Brain microvascular endothelial cell (primary cell): ENCODE measurements at places on chromosomes 6 and 20.
A peak's percentile ranks its signal among the peaks of the same experiment; 100 is the strongest.

GRCh38 chr20:60480950-60481742 lies 522.9 kb downstream of the CDH26 start:
- no peak for DNase-seq

- DNase-seq = no peak
Observed at GRCh38 chr6:141309295-141309694, 823.4 kb upstream of the GJE1 start.

DNA sequence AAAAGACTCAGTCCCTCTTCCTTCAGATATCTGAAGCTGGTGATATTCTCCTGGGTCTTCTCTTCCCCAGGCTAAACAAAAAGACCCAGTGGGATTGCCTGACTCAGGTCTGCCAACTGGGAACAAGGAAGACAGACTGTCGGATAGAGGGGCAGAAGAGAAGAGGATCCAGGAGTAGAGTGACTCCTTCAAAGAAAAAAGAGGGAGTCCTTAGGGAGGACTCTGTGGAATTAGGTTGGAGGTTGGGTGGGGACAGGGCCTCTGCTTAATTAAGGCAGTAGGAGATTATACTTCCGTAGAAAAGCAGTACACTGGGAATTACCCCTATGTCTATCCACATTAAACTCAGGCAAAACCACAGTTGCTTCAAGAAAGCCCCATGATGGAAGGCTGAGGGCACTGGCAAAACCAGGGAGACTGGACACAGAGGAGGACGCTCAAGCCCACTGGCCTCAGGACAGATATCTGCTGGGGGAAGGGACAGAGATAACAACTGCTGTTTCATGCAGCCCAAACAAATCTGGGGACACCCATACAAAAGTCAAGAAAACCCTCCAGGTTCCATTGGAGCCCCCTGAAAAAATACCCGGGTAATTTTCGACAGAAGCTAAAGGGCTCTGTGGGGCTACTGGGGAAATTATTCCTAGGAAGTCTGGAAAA lies 5.7 kb downstream of the BCL2L1 start:
- no peak for DNase-seq

DNA sequence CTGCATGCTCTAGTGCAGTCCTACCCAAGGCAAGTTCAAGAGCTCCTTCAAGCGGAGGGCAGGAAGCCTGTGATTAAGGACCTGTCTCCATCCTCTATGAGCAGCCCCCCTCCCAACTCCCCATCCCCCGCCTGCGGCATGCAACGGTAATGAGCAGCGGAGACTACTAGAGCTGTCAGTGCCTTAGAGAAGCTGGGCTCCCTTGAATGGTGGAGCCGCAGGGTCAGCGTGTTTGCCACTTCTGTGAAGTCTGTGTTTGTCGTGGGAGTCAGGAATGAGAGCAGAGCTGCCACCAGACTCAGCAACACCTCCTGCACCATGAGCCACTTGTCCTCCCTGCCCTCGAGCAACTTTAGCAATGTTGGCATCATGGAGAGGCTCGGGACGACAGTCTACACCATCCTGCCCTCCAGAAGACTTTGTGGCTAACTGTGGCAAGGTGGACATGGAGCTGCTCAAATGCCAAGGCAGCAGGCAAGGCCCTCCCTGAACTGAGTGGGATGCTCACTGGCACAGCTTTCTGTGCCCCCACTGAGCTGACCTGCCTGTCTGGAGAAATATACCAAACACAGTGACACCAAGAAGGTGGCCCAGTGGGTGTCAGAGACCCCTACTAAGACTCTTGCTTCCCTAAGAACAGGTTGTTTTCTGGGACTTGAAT lies 23.8 kb upstream of the SYNDIG1 start:
- DNase-seq = no peak

DNA sequence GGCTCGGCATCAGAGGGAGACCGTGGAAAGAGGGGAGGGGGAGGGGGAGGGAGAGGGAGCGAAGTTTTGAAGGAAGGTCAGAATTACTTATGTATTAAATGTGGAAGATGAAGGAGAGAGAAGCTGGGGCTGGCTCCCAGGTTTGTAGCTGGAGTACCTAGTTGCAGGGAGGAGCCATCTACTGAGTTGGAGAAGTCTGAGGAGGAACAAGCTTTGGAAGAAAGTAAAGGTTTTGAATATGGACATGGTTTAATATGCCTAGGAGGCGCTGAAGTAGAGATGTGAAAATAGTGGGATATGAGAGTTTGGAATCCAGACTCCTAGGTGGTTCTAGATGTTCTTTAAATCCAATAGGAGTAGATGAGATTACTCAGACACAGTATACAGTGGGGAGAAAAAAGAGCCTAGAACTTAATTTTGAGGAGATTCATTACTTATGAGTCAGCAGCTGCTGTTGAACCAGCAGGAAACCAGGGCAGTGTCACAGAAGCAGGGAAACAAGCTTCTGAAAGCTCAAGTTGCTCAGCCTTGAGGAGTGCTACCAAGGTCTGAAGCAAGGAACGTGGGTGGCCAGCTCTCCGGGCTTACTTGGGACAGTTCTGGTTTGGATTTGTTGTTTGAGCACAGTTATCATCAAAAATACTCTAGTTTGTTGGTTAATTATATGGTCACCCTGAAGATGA lies 149.3 kb downstream of the UTRN start:
- DNase-seq = peak; percentile 89

DNA sequence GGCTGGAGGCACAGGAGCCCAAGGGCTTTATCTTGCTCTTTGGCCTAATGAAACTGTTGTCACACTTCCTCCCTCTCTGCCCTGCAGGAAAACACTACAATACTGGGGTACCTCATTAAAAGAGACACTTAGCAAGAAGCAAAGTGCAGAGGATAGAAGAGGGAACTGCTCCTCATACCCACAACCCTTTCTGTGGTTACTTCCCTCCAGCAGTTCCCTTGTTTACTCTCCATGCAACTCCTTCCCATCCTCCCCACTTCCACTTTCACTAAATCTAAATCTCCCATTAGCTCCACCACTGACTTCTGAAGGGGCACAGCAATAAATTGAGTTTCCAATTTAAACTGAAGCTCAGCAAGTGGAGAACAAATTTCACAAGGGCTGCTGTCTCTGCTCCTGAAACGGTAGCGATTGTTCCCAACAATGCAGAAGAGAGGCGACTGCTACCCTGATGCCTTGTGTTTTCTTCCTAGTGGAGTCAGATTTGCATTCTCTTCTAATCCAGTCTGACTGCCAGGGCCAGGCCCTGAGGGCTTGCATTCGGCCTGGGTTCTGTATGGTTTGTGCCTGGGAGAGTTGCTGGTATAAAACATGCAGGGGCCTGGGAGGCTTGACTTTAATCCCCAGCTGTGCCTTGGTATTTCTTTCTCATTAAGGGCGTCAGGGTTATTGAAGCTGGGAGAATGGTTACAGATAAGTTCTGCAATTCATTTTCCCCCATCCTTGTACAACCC lies 454.7 kb downstream of the TFAP2B start:
- DNase-seq = no peak

DNA sequence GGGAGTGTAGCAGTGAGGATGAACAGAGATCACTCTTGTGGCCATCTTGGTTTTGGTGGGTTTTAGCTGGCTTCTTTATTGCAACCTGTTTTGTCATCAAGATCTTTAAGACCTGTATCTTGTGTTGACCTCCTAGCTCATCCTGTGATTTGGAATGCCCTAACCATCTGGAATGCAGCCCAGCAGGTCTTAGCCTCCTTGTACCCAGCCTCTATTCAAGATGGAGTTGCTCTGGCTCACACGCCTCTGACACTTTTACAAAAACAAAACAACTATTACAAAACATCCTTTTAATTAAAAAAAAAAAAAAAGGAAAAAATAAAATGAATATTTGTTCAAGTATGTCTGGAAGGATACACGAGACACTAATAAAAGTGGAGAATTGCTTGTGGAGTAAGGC lies 62.4 kb downstream of the PHACTR2 start:
- no peak for DNase-seq

- no peak for DNase-seq
Observed at GRCh38 chr6:17265570-17265969, 15.6 kb upstream of the RBM24 start.

- DNase-seq = no peak
Observed at GRCh38 chr20:62596486-62596885, 45.8 kb upstream of the SLCO4A1 start.

DNA sequence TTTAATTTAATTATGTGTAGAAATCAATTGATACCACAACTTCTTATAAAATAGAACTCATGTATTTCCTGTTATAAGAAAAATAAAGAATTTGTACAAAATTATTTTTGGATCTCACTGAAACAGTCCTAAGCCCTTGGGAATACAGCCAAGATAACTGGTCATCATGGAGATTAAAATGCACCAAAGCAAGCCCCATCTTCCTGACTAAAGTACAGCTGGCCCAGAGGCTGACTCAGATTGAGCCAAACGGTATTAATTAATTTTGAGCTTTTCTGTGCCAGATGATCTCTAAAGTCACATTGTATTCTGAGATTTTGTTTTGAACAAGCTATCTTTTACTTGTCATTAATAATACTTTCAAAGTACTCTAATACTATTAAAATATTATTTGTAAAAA lies 978.5 kb downstream of the TBC1D32 start:
- DNase-seq = peak; percentile 1

GRCh38 chr20:44113618-44114376 lies 73.2 kb downstream of the JPH2 start:
- no peak for DNase-seq

- DNase-seq = no peak
Observed at GRCh38 chr6:47621838-47622449, 76.4 kb upstream of the ADGRF4 start.

- peak; percentile 34 for DNase-seq
Observed at GRCh38 chr6:42783177-42783875, 1.5 kb downstream of the BICRAL start.

- DNase-seq = no peak
Observed at GRCh38 chr6:64955435-64955848, 751.6 kb downstream of the EYS start.

- DNase-seq = no peak
Observed at GRCh38 chr6:144477396-144477795, 192.3 kb downstream of the UTRN start.

DNA sequence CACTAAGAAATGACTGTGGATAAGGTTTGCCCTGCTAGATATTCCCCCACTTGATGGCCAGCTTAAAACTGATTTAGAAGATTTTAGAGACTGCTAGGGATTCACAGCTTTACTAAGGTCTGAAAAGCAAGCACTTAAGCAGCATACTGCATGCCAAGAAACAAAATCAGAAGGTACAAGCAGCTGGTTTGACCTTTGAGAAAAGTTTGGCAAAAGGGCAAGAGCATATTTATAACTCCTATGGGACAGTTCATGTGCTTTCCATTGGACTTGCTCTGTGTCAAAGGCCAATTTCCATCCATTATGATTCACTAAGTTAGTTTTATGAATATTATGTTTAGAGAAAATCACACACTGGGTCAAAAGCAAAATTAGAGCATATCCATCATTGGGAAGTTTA lies 402.8 kb downstream of the PKHD1 start:
- no peak for DNase-seq

DNA sequence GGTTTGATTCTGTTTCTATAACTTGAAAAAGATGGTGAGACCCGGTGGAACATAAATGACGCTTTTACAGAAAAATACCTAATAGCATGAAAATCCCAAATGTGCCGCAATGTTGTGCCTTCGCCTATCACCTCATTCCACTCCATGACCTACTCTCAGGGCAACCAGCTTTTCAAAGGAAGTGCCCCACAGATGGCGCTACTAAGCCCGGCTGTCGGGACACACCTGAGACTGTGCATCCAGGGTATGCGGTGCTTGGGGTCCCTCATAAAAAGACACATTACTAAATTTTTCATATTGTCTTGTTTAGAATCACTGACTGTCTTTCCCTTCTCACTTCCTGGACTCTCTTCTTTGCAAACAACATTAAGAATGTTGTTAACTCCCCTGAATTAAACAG lies 145.5 kb upstream of the RPS6KA2 start:
- no peak for DNase-seq

DNA sequence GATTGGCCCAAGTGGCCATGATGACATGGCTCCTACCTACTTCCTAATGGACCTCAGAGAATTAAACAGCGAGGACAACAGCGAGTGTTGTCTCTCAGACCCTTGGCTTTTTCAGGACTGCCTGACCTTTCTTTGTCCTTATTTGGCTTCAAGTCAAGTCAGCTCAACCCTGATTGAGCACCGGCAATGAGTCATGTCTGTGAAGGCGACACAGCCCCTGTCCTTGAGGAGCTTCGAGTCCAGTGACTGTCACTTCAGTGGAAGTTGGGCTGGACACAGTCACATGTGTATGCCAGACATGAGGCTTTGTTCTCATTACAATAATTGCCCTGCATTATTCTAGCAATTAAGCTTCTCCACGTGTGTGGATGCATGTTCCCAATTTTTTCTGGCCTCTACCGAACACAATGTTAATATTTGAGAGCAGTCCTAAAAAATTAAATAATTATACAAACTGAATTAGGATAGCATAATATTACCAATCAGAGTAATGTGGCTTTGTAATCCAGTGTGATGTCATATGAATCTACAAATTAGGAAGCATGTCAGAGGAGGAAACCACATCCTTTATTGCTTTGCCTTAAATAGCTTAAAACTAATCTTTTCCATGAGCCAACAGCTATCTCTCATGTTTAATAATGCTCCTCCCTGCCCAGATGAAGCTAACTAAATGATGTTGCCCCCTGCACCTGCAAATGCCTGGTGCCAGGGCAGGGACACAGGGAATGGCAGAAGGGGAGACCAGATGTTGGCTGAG lies 178.6 kb downstream of the CDH26 start:
- no peak for DNase-seq

GRCh38 chr6:33072508-33073100 lies 845 bp downstream of the HLA-DPA1 start:
- DNase-seq = no peak

- no peak for DNase-seq
Observed at GRCh38 chr6:15481390-15482291, 181.2 kb downstream of the DTNBP1 start.
